ENCODE measurements at places on chromosomes 7 and 10.

- no peak for DNase-seq
- H3K27ac ChIP-seq, result no peak overlapping the region
- no peaks in the 10 kb centered on the region for H3K4me1 ChIP-seq
Observed at GRCh38 chr10:1559311-1559710, 178.0 kb downstream of the ADARB2 start.

DNA sequence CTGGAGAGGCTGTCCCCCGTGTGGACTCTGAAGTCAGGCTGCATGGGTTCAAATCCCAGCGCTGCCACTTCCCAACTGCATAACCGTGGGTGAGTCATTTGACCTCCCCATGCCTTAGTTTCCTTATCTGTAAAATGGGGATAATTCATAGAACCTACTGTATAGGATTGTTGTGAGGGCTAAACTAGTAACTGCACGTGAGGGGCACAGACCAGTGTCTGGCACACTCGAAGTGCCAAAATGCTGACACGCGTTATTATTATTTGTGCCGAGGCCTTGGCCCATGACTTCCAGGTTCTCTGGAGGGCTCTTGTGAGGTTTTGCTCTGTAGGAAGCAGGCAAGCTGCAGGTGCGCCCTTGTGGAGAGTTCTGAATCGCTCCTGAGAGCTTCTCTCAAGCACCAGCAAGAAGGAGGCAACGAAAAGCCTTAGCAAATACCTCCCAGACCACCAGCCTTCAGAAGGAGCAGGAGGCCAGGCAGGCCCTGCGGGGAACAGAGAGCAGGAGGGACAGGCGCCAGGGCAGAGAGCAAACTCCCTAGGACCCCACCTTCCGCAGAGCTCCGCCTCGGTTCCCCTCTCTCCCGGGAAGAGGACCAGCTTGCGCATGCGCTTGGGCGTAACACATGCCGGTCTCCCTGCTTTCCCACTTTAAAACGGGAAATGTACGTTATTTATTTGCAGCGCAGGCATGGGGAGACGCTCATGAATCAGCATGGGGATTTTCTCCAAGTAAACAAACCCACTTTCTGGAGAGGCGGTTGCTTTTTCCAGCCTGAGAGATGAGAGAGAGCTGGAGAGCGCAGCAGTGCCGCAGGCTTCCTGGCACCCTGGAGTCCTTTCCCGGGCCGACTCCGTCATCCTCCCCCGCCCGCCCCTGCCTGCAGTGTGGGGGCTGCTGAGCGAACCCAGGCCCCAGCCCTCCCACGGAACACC lies 39.6 kb downstream of the SORCS3 start:
- no peak overlapping the region for H3K27ac ChIP-seq
- no peaks in the 10 kb centered on the region for H3K4me1 ChIP-seq
- H3K4me3 ChIP-seq, result no peak overlapping the region
- DNase-seq, result no peak
- no peaks in the 10 kb centered on the region for H3K27me3 ChIP-seq

DNA sequence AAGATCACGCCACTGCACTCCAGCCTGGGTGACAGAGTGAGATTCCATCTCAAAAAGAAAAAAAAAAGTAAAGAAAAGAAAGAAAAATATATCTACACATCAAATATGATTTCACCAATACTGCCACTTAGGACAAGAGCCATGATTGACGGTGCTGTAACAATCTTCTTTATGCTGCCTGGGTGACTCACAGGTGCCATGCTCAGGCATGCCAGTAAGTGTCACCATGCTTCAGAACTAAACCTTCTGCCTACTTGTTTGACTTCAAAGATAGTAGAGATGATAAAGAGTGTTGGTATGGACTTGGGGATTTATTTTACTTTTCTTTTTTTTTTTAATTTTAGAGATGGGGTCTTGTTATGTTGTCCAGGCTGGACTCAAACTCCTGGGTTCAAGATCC lies 33.6 kb upstream of the DNMBP start:
- H3K4me3 ChIP-seq, result no peak overlapping the region
- H3K27me3 ChIP-seq, result no peaks in the 10 kb centered on the region
- no peak for DNase-seq
- H3K4me1 ChIP-seq, result no peaks in the 10 kb centered on the region

GRCh38 chr10:59606551-59606961 lies 103.1 kb downstream of the SLC16A9 start:
- H3K36me3 ChIP-seq, result no peaks in the 10 kb centered on the region
- H3K4me3 ChIP-seq, result no peak overlapping the region
- no peak overlapping the region for H3K27ac ChIP-seq
- no peaks in the 10 kb centered on the region for H3K4me1 ChIP-seq
- H3K27me3 ChIP-seq, result no peaks in the 10 kb centered on the region

DNA sequence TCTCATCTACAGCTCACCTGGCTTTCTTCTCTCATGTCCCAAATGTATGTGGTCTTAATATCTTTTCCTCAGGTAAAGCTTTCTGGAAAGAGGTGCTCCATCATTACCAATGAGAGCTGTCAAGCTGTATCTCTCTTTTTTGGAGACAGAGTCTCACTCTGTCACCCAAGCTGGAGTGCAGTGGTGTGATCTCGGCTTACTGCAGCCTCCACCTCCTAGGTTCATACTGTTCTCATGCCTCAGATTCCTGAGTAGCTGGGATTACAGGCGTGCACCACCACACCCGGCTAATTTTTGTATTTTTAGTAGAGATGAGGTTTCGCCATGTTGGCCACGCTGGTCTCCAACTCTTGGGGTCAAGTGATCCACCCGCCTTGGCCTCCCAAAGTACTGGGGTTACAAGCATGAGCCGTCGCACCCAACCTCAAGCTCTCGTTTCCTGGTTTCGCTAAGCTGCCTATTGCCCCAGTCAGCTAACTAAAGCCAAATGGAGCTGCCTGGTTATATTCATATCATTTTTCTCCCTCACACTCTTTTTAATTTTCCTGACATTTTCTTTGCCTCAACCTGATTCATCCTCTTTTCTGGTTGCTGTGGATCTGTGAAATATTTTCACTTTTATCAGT lies 60.5 kb downstream of the SUFU start:
- H3K27ac ChIP-seq, result no peak overlapping the region
- no peaks in the 10 kb centered on the region for H3K27me3 ChIP-seq
- no peaks in the 10 kb centered on the region for H3K36me3 ChIP-seq

DNA sequence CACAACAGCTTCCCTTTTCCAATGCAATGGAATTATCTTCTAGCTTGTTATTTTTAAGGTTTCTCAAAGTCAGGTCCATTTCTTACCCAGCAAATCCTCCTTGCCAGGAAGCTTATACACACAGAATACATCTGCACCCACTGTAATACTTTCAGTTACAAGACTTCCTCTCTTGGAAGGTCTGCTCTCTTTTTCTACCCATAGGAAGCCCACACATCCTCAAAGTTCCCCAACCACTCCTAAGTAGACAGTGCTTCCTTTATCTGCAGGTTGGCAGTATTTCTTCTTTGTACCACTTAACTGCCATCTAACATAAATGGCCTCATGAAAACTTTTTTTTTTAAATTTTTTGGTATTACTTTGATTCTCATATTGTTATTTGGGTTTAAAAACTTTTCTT lies 155.6 kb downstream of the TAX1BP1 start:
- DNase-seq, result no peak
- no peaks in the 10 kb centered on the region for H3K4me1 ChIP-seq
- H3K4me3 ChIP-seq, result no peak overlapping the region
- no peak overlapping the region for H3K27ac ChIP-seq

- H3K27ac ChIP-seq, result no peak overlapping the region
- H3K36me3 ChIP-seq, result no peaks in the 10 kb centered on the region
- no peaks in the 10 kb centered on the region for H3K27me3 ChIP-seq
- no peak for DNase-seq
Observed at GRCh38 chr7:130290745-130291144, 2.2 kb upstream of the CPA4 start.

All from ascending aorta (tissue), 2 donors.